ENCODE measurements at places on chromosomes 13 and 19.
A peak's percentile ranks its signal among the peaks of the same experiment; 100 is the strongest.

- peak; percentile 47 for DNase-seq
These were observed 256.0 kb downstream of the UQCRFS1 start for GRCh38 chr19:28956961-28957360.

DNA sequence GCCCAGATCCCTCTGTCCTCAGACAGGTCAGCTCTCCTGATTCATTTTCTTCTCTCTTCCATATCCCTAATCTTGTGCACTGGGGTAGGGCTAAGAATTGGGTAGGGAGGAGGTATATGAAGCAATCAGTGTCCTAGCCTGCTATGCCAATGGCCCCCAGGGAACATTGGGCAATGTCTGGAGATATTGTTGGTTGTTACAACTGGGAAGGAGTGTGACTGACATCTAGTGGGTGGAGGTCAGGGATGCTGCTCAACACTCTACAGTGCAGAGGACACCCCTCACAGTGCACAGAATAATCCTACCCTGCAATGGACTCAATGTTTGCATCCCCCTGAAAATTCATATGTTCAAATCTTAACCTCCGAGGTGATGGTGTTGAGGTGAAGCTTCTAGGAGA lies 57.5 kb downstream of the CPAMD8 start:
- no peak for DNase-seq

- DNase-seq = no peak
These were observed 56.1 kb downstream of the DNAJC15 start for GRCh38 chr13:43079392-43079931.

DNA sequence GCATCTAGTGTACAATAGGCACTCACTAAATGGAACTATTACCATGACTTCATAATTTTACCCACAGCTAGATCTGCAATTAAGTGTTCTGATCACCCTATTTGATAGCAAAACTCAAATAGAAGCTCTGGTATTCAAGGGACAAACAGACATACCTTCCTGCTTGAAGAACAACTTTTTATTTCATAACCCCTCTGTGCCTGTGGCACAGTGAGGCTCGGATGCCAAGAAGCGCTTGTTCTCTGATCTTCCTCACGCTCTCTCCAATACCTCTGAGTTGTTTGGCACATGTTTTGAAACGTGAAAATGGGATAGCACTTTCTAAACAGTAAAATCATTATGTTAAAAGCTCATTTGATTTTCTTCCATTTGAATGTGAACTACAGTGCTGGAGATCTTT lies 232.0 kb downstream of the KLF5 start:
- no peak for DNase-seq

DNA sequence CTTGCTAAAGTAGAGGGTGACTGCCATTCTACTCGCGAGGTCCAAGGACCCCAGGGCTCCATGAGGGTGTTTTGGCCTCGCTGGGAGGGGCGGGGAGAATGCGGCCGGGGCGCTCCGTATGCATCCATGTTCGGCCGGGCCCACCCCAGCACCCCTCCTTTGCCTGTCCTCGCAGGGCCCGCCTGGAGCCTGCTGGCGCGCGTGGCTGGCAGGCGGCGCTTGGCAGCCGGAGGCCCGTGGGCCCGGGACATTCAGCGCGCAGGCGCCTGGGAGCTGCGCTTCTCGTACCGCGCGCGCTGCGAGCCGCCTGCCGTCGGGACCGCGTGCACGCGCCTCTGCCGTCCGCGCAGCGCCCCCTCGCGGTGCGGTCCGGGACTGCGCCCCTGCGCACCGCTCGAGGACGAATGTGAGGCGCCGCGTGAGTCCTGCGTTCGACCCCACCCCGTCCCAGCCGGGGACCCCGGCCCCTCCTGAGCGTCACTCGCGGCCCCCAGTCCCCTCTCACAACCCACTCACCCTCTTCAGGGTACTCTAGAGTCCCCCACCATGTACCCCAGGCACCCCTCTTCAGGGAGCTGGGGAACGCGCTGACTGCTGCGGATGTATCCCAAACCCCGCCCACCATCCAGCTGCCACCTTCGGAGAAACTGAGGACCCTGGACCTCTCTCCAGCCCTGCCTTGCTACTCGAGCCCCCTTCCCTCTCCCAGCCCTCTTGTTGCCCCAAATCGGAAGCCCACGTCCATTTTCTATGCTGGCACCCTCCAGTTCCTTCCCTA lies 4.1 kb downstream of the DLL3 start:
- DNase-seq = peak; percentile 59

GRCh38 chr19:49340069-49340864 lies 5.1 kb downstream of the CD37 start:
- no peak for DNase-seq

- peak; percentile 90 for DNase-seq
These were observed 87.6 kb downstream of the IRS2 start for GRCh38 chr13:109698779-109699178.

- DNase-seq = no peak
These were observed 7.5 kb downstream of the PLAUR start for GRCh38 chr19:43662487-43662886.

- peak; percentile 18 for DNase-seq
These were observed 731.0 kb downstream of the SLITRK1 start for GRCh38 chr13:83151308-83151660.

GRCh38 chr19:44694184-44694579 lies 4.8 kb upstream of the CEACAM16 start:
- no peak for DNase-seq

DNA sequence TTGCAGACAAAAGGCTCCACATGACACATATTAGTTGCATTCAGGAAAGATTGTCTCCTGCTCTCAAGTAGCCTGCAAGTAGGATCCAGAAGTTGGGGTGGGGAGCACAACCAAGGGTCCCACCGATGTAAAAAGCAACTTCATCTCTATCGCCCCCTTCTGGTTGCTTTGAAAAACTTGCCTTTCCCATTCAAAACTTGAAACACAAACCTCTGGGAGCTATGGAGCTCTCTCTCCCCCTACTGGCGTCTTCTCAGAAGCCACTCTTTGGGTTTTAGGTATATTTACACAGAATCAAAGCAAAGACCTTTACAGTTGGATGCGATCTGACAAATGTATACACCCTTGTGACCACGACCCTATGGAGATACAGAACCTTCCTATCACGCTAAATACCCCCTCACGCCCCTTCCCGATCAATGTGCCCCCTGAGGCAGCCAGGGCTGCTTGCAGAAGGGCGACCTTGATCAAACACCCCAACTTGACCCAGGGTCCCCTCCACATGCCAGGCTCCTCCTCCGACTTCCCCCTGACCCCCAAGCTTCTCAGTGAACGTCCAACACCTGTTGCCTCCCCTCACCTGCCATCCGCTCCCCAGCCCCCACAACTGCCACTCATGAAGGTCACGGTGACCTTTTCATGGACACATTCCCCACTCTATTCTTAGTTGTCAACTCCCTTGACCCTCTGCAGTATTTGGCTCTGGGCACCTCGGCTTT lies 10.1 kb downstream of the NOSIP start:
- peak; percentile 83 for DNase-seq

GRCh38 chr19:39200803-39201115 lies 3.3 kb downstream of the SYCN start:
- no peak for DNase-seq

DNA sequence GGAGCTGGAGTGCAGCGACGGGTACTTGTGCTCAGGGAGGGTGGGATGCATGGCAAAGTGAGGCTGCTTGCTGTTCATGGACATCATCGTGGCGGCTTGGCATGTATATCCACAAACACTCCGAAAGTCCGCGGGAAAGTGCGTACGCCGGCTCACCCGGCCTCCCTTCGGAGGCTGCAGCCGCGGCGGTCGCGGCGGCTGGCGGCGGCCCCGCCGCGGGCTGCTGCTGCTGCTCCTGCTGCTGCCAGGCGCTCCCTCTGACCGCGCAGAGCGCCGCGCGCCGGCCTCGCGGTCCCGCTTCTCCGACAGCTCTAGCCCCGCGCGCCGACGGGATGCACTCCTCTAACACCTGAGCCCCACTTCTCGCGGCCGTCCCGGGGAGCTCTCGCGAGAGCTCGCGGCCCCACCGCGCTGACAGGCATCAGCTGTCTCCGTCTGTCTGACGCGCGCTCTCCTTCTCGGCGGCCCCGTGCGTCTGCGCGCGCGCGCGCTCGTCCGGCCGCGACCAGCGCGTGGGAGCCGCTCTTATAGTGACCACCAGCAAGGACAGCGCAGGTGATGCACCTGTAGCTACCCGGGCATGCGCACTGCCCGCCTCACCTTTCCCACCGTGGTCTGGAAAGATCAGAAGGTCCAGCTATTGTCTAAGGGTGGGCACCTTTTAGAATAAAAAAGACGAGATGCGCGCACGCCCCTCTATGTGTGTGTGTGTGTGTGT lies at the start of gene POU4F1:
Gene POU4F1 (minus strand): TSS at position 313 of the 718 bp plus-strand sequence. CDS start 226 bp downstream, at position 87.
- DNase-seq = peak; percentile 28

DNA sequence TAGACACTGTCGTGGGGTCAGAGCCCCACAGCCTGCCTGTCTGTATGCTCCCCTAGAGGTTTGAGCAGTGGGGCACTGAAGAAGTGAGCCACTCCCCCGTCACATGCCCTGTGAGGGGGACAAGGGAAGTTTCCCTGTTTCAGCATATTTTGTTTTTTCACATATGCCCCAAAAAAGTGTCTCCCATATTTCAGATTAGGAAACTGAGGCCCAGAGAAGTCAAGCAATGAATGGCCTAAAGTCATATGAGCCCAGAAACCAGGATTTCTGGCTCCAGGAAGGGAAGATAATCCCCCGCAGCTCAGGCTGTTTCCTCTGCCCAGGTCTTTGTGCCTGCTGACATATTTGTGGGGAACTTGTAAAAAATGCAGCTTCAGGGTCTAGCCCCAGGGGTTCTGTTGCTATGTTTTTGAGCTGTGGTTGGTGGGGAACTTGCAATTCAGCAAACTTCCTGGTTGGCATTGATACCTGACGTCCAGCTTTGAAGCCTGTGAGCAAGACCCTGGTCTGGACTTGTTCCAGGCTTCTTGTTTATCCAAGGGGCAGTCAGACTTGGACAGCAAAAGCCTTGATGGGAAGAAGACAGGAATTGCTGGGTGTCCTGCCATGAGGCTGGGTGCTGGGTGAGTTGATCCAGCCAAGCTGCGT lies 9.5 kb downstream of the RASL11A start:
- DNase-seq = no peak

DNA sequence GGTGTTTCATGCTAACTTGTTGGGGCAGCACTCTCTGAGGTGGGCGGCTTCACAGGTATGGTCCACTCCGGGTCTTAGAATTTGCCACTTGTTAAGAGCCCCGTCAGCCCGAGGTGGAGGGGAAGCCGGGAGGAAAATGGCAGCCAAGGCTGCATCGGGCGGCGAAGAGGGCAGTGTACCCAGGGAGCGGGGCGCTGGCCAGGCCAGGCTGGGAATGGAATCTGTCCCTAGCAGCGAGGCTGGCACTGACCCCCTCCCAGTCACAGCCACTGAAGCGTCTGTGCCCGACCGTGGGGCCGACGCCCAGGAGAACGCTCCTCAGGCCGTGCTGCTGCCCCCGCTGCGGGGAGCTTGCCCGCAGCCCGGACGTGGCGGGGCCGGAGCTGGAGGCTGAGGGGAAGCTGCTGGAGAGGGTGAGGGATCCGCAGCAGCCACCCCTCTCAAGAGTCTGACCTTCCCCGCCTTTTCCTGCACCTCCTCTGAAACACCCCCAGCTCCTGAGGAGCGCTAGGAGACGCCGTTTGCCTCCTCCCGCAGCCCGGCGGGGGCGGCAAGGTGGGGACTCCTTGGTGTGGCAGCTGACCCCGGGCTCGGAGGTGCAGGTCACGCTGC lies 313.8 kb upstream of the SPRY2 start:
- DNase-seq = no peak

GRCh38 chr19:44960906-44961728 lies 5.9 kb downstream of the CLPTM1 start:
- DNase-seq = no peak

DNA sequence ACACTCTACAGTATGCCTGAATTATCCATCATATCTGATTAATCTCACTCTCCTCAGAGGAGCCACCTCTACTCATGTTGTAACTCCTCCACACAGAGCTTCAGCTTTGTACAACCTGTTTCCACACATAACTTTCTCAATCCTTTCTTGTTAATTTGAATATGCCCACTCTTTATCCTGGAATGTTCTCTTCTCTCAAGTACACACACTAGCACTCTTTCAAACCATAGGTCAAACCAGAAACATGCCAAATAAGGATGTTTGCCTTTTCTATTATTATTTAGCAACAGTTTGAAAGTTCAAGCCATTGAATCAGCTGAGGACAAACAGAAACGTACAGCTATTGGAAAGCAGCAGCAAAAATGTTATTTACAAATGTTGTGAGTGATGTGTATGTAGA lies 110.3 kb downstream of the MIPEP start:
- DNase-seq = peak; percentile 1

DNA sequence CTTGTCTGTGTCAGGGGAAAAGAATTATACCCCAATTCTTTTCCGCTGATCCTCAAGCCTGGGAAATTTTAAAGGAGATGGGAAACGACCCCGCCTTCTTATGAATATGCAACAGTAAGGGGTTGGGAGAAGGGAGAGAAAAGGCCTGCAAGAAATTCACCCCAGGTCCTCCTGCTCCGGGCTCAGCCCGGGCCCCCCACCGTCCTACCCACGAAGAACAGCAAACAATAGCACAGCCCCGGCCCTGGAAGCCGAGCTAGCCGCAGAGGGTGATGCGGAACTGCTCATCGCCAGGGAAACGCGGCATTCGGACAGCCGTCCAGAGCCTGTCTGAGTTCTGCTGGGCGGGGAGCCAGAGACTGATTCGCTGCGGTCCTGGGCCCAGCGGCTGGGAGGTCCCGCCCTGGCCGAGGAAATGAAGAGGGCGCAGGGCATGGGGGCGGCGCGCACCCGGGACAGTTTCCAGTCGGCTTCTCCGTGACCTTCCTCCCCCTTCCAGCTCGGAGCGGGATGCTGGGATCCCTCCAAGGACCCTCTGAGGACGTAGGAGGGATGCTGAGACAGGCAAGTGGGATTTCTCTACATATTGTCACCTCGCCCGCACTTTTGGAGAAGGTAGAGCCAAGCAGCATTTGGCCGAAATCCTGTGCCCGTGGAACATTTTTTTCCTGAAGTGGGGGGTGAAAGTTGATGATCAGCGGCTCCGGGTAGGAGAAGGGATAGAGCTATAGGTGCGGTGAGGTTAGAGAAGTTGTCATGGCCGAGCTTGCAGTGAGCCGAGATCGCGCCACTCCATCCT lies 82.3 kb upstream of the C1QTNF9B start:
- peak; percentile 76 for DNase-seq

DNA sequence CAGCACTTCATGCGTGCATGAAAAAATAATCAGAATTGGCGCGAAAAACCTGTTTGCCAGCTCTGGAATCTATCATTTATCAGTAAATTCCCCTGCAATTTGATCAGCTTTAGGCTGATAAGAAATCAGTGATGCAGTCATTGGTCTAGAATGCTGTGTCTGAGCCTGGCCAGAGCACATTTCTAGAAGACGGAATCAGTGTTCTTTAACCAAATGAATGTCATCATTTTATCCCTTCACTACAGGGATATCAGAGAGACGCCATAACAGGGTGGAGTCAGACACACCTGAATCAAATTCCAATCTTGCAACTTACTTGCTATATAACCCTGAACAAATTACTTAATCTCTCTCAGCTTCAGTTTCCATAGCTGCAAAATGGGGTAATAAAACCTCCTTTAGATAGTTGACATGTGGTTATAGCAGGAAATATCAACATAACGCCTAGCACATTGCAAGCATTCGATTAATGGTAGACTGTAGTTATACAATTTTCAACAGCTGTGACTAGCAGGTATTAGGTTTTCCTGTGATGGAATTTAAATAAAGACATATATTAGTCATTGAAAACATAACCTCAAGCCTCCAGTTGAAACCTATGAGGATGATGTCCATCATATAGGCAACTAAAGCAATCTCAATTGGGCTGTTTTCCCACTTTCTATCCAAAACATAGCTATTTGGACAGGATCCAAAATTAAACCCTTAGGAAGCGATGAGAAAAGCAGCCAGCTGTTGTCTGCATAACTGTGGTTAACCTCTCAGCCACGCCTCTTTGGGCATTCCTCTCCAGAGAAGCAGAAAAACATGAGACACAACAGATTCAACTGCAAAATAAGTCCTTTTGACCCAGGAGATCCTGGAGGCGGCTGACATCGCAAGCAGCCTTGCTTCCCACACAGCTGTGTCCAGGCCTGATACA lies 51.6 kb upstream of the UBL3 start:
- DNase-seq = peak; percentile 98

All from fibroblast of upper back skin (primary cell).